ENCODE measurements at places on chromosomes 6 and 20.

DNA sequence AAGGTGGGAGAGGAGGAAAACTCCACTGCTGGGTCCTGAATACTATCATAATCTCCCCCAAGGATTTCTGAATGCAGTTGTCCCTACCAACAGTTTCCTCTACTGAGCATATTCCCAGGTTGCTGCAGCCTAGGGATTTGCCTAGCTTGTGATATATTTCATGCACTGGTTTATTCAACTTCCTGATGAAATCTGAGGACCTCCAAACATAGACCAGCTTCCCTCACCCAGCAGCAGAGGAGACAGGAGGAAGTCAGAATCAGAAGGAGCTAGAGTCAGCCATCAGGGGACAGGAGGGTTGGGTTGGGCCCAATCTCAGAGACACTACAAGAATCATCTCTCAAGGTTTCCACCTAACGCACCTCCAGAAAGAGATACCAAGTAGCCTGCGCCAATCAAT lies 138.4 kb upstream of the TOP1 start:
- DNase-seq = no peak

DNA sequence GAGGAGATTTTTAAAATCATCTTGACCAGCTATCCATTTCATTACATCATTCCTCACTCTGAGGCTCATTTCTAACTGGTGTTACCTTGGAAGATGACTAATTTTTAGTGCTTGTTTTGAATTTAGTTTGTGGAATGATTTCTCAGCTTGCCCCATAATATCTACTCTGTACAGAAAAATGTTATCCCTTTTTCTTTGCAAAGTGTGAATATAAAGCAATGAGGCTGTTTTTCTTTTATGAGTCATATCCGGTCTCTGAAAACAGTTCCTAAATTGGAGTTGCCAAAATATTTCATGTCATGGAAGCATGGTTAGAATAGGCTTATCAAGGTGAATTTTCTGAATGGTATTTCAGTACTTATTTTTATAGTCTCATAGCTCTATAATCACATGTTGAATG lies 43.8 kb downstream of the FUT9 start:
- no peak for DNase-seq

DNA sequence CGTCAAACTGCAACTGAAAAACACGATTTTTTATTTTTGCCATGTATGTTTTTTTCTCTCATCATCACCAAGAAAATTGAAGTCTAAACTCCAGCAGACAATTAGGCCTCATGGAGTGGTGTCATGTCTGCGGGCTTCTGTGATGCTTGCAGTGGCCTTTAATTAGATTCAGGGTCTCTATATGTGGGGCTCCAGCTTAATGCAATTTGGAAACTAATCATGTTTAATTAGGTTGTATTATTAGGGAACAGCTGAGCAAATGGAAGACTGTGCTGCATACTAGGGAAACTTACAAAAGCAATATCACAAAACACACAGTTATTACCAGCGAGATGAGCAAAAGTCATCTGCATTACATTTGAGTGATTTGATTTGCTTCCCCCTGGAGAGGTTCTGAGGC lies 132.9 kb upstream of the PMEPA1 start:
- no peak for DNase-seq

DNA sequence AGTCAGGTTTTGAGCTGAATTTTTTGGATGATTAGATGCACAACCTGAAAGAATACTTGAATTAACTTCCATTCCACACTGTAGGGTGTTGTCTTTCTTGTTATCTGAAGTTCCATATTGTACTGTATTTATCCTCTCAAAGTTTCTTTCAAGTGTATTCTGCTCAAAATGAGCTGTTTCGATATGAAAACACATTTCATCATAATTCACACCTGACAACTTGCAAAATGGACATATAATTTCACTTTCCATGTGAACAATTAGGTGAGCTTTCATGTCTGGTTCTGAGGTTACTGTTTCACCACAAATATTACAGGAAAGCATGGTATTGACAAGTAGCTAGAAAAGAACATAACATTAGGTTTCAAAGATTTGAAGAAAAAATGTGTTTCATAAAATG lies 1.7 kb downstream of the ZUP1 start:
- no peak for DNase-seq

DNA sequence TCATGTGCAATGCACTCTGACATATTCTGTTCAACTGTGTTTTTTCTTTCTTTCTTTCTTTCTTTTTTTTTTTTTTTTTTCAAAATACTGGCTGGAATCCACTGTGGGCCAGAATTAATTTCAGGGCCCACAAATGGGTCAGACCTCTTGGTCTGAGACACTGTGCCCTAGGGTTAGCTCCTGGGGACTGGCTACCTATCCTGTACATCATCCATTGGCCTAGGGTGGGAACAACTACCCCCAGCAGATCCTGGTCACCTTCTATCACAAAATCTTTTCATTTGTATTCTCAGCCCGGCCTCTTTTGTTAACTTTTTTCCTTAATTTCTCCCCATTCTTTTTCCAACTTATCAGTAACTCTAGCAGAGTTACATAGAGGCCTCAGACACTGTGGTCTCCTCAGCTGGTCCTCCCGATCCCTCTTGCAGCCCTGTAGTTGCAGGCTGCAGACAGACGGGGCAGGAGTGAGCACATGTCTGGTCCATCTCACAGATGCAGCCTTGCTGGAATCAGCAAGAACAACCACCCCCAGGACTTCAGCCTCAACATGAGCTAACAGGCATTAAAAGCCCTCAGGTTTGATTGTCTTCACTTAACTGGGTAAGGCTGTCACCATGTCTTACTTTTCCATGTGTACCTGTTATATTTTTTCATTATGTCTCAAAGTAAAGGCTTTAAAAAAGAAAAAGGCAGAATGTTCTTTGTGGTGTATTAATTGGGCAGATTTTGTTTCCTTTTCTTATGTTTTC lies 41.3 kb downstream of the TXLNB start:
- DNase-seq = peak; percentile 8

GRCh38 chr6:16437984-16438383 lies 199.6 kb downstream of the GMPR start:
- DNase-seq = peak; percentile 16

- DNase-seq = no peak
Measured at GRCh38 chr6:140809694-140810101, 1323.0 kb upstream of the GJE1 start.

DNA sequence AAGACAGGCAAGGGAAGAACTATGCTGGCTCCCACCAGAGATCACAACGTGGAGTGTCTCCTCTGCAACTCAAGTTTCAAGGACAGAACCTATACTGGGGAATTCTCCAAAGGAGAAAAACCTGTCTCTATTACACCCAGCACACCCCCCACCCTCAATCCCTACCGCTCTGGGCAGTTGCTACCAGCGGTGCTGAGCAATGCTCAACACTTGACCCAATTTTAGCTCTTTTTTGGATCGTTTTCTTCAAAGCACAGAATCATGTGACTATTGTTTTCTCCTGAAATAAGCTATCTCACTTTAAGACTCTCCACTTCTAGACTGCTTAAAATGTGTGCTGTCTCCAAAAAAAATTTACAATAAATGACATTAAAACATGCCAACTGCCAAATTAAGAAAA lies 23.3 kb downstream of the MAP7 start:
- no peak for DNase-seq

DNA sequence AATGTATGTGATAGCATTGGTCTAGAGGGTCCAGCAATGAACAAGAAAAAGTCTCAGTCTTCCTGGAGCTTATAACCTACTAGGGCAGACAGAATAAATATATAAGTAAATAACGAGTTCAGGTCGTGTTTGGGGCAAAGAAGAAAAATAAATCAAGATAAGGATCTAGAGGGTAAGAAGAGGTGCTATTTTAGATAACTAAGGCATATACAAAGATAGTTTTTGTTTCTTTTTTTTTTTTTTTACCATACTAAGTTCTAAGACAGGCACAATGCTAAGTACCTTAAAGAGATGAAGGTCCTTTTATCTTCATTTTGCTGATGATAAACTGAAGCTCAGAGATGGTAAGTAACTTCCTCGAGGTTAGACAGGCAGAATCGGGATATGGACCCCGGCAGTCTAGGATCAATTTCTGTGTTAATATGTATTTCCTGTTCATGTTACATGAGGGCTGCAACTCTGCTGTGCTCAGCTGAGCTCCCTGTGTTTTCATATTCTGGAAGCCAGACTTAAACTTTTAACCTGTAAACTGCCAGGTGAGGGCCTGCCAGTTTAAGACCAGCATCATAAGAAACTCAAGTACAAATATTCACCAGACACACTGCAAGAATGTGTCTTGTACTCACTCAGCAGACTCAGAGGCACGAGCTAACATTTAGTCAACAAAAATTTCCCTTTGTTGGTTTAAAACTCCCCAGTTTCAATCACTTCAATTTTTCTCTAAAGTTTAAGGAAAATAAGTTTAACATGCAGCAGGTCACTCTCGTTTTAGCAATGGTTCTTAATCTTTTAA lies 23.3 kb downstream of the SESN1 start:
- no peak for DNase-seq

GRCh38 chr6:118659513-118660217 lies 8.3 kb upstream of the CEP85L start:
- no peak for DNase-seq

DNA sequence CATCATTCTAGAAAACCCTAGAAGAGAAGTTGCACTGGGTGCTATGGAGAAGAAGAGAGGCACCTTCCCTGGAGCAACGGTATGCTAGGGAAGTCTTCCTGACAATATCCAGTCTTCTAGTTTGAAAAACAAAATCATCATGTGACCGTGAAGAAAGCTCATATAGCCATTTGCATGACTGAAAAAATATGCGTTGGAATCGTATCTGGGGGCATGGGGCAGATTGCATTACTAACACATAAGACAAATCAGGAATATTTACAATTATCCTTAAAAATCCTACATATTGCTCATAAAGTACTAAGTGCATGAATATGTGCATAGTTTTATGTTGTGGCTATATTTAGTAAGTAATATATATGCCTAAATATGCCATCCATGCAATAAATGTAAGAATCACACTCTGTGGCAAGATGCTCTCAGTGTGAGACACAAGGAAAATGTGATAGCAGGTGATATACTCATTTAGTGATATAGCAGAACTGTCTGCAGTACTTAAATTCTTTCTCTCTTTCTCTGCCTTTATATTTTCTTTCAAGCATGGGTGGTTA lies 26.8 kb downstream of the HTR1E start:
- no peak for DNase-seq

DNA sequence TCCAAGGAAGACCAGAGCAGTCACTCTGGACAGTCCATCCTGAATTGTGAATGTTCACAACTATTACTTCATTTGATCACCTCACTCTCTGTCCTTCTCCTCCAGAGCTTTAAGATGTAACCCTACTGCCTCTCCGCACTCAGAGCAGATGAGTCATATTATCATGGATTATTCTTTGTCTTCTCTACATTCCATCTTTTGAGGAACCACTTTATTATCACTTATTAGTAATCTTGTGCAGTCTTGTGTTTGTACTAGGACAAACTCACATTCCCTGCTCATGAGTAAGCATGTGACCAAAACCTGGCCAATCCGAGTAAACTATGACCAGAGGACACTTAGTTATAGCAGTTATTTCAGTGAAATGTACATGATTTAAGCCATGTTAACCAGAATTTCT lies 401.5 kb upstream of the ADGRB3 start:
- DNase-seq = no peak

GRCh38 chr6:13013681-13014503 lies 297.3 kb downstream of the PHACTR1 start:
- DNase-seq = no peak

DNA sequence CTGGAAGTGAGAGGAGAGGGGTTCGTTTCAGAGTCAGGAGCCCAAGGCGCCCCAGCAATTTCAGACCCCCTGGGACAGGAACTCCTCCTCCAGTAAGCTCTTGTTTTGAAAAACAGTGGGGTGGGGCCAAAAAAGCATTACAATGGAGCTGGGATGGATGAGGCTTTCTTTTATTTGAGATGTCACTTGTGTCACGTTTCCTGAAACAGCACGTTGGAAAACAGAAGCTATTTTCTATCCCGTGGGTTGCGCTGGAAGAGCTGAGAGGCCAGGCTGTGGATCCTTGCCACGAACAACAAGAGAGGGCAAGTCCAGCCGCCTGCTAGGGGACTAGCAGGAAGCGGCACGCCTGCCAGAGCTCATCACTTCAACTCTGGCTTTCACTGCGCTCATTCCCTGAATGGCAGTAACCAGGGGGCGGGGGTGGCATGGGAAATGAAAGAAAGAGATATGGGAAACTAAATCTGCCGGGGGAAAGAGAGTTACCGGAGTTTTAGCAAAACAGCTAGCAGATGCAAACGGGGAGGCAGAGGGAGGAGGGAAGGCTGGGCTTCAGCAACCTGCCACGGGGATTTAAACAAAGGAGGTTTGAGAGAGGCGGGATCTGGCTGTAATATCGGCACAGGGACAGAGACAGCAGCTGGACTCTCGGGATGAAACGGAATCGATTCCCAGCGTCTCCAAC lies 34.6 kb downstream of the GCNT2 start:
- no peak for DNase-seq

GRCh38 chr20:63525971-63526370 lies 5.4 kb downstream of the PPDPF start:
- DNase-seq = no peak

DNA sequence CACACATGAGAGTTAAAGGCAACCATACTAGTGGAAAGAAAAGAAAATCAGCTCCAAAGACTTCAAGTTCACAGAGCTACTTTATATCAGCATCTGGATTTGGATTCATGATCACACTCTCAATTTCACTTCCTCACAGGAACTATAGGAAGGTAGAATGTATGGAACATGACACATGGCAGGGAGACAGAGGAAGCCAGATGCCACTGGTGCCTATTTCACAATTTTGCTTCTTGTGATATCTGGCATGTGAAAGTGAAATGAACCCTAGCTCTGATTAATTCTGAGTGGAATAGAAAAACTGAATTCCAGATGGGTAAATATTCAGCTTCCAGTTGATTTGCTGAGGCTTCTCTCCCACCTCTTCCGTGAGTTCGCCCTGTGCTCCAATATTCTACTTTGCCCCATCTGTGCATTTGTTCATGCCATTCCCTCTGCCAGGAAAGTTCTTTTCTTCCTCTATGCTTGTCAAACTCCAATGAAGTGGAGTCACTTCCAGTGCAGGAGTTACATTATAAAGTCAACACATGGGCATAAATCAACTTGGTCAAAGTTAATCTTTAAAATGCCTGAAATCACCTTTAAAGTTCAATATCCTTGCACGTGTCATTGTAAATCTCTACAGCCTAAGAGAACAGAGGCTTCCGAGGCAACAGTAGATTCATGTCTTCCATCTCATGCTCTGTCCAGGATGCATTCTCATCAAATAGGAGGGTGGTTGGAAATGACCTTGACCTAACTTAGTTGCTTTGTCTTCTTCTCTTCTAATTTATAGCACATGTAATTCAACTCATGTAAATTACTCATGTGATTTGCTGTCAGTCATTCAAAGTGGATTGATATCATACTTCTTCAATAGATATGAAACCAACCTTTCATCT lies 275.3 kb downstream of the HIVEP2 start:
- no peak for DNase-seq

- no peak for DNase-seq
Measured at GRCh38 chr6:107663308-107663707, 160.8 kb downstream of the SCML4 start.

GRCh38 chr6:53672237-53672636 lies 6.7 kb upstream of the KLHL31 start:
- no peak for DNase-seq
